Activated naive CD8-positive, alpha-beta T cell treated with anti-CD3 and anti-CD28 coated beads, Interleukin-2, amount 10 ng/mL, durations not matched to agents 7 days and 5 days (primary cell): ENCODE measurements at places on chromosomes 3 and 15. TPM values are rescaled to one million over a fixed set of nuclear protein-coding genes. Genes with fewer than 3 reads are reported as not detected.

DNA sequence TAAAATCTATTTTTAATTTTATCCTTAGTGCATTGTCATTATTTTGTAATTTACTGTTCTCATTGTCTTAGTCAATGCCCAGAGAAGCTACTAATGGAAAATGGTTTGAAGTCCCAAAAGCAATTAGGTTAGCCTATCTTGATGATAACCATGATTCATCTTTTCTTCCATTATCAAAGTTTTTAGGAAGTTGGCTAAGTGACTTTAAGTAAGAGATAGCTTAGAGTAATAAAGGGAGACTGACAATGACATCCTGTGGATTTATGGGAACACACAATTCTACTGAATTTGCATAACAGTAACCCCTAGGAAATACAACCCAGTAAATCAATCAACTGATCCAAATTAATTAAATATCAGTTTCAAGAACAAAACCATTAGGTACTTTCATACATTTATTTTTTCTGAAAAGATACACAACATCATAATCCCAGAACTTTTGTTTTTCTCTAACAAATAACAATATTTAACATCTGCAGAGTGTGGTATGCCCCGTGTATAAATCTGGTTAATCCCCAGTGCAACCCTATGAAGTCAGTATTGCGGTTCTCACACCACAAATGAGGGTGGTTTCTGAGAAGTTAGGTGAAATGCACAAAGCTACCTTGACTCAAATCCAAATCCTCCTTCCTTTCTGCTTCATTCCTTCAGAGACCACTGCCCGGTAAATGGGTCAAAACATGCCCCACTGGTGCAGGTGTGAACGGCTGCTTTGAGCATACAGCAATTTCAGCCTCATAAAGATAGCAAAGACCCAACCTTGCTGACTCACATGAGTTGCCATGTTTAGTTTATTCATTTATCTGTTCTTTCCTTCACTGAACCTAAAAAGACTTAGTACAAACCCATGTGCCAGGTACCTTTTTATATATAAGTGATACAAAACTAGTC lies 202.1 kb downstream of the TBL1XR1 start:
- no peak overlapping the region for H3K4me3 ChIP-seq
- H3K27me3 ChIP-seq, result no peaks in the 10 kb centered on the region
- no peak for DNase-seq
- H3K27ac ChIP-seq, result no peak overlapping the region
- H3K36me3 ChIP-seq, result peaks cover under 1% of the 10 kb centered on the region

ASB14 gene
- total RNA-seq, result not detected

- peaks cover 2% of the 10 kb centered on the region for H3K4me1 ChIP-seq
- no peaks in the 10 kb centered on the region for H3K36me3 ChIP-seq
- no peak overlapping the region for H3K27ac ChIP-seq
- peaks cover 10% of the 10 kb centered on the region for H3K27me3 ChIP-seq
- no peak overlapping the region for H3K4me3 ChIP-seq
These were observed 28.1 kb downstream of the RPSA start for GRCh38 chr3:39434574-39434973.

GRCh38 chr3:150222691-150223489 lies 185.2 kb upstream of the TSC22D2 start:
- H3K4me1 ChIP-seq, result no peaks in the 10 kb centered on the region
- H3K27ac ChIP-seq, result no peak overlapping the region
- H3K36me3 ChIP-seq, result no peaks in the 10 kb centered on the region
- H3K27me3 ChIP-seq, result peaks cover 27% of the 10 kb centered on the region

IQCF5 gene
- not detected for total RNA-seq

LRRC34 gene
- 6.9 TPM for total RNA-seq

SPTSSB gene
- total RNA-seq, result 0.08 TPM

DNA sequence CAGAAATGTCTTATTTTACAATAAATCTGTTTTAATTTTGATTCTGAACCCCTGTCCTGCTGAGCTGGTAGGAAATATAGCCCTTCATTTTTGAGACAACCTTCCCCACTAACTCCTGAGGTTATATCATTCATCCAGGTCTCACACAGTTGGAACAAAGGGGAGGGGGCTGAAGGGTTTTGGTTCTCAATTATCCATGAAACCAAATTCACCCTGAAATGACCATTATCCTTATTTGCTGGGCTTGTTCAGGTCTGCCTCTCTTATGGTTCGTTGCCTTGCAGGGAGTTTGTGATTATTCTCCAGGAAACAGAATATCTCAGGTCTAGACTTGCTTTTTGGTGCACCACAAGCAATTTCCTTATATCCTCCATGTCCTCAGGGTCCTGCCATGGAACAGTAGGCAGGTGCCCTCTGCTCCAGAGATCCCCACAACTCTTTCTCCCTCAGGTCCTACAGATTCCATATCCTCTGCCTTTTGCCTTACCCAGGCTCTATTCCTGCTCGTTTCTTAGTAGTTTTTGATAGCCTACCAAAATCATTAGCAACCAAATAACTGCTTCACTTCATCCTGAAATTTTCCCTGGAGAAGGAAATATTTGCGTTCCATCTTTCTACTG lies 94.4 kb downstream of the TGFBR2 start:
- H3K27me3 ChIP-seq, result no peaks in the 10 kb centered on the region
- no peak overlapping the region for H3K27ac ChIP-seq
- peaks cover 55% of the 10 kb centered on the region for H3K36me3 ChIP-seq
- no peak overlapping the region for H3K4me3 ChIP-seq
- no peaks in the 10 kb centered on the region for H3K4me1 ChIP-seq
- DNase-seq, result no peak

GRCh38 chr15:61028427-61028826 lies 200.7 kb downstream of the RORA start:
- no peaks in the 10 kb centered on the region for H3K4me1 ChIP-seq
- H3K27me3 ChIP-seq, result peaks cover 16% of the 10 kb centered on the region
- H3K36me3 ChIP-seq, result no peaks in the 10 kb centered on the region
- H3K4me3 ChIP-seq, result no peak overlapping the region

IMPG2 gene
- total RNA-seq, result 0.42 TPM

GRCh38 chr3:43873723-43874122 lies 183.0 kb downstream of the ABHD5 start:
- H3K27me3 ChIP-seq, result peaks cover 16% of the 10 kb centered on the region
- DNase-seq, result no peak
- H3K4me3 ChIP-seq, result no peak overlapping the region
- no peak overlapping the region for H3K27ac ChIP-seq
- H3K36me3 ChIP-seq, result no peaks in the 10 kb centered on the region

DNA sequence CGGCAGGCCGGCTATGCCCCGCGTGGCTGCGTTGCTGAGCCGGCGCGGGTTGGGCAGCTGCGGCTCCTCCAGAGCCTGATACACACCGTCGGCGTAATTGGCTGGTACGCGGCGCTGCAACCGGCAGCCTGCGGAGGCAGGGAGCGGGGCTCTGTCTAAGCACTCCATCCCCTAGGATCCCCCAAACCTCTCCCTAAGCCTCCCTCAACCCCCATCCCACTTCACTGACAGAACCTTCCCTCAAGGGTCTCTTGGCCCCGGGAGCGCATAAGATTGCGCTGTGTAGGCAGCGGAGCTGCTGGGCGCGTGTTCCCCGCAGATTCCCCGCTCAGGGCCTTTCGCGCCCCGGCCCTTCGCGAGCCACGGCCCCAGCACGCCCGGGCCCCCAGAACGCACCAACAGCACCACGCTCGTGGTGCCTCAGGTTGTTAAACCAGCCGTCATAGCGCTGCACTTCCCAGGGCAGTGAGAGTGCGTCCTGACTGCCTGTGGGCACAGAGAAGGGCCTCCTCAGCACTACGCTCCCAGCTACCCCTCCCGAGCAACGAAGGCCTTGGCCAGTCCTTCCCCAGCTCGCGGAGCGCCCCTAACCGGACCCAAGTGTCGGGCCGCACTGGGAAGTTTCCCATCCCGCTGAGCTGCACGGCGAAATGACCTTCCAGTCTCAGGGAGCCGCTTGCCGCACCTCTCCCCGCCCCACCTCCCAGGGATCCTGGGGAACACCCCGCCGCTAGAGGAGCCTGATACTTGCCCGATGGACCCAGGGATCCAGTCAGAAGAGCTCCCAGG lies 1.2 kb downstream of the DUOX2 start:
- DNase-seq, result peak; percentile 41
- peaks cover 18% of the 10 kb centered on the region for H3K4me1 ChIP-seq
- H3K4me3 ChIP-seq, result peak overlapping the region; percentile 55
- H3K36me3 ChIP-seq, result no peaks in the 10 kb centered on the region

GRCh38 chr3:54309601-54310000 lies 187.2 kb downstream of the CACNA2D3 start:
- no peaks in the 10 kb centered on the region for H3K36me3 ChIP-seq
- H3K4me1 ChIP-seq, result no peaks in the 10 kb centered on the region
- H3K27me3 ChIP-seq, result no peaks in the 10 kb centered on the region
- no peak overlapping the region for H3K27ac ChIP-seq
- no peak overlapping the region for H3K4me3 ChIP-seq

- H3K27me3 ChIP-seq, result peaks cover 32% of the 10 kb centered on the region
- H3K27ac ChIP-seq, result no peak overlapping the region
- DNase-seq, result no peak
- H3K36me3 ChIP-seq, result peaks cover 2% of the 10 kb centered on the region
- peaks cover 24% of the 10 kb centered on the region for H3K4me1 ChIP-seq
These were observed 316.7 kb downstream of the TLE3 start for GRCh38 chr15:69780981-69781380.

- DNase-seq, result no peak
- no peak overlapping the region for H3K27ac ChIP-seq
- H3K36me3 ChIP-seq, result no peaks in the 10 kb centered on the region
- no peak overlapping the region for H3K4me3 ChIP-seq
- peaks cover 44% of the 10 kb centered on the region for H3K27me3 ChIP-seq
These were observed 4.7 kb downstream of the LRRK1 start for GRCh38 chr15:100923902-100924301.

DNA sequence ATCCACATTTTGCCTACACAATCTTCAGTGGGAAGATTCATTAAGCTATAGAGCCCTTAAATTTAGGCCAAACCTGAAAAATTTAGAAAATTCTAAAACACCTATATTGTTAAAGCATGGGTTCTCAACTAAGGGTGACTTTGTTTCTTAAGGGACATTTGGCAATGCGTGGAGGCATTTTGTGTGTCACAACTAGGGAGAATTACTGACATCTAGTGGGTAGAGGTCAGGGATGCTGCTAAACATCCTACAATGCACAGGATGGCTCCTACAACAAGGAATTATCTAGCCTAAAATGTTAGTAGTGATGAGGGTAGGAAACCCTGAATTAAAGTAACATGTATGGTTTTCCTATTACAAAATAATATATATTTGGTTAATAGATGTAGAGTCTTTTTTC lies 55.8 kb downstream of the TBC1D5 start:
- no peak for DNase-seq
- no peak overlapping the region for H3K27ac ChIP-seq
- peaks cover 3% of the 10 kb centered on the region for H3K4me1 ChIP-seq
- H3K27me3 ChIP-seq, result no peaks in the 10 kb centered on the region

GRCh38 chr15:37102305-37103162 lies 2.2 kb upstream of the MEIS2 start:
- H3K4me3 ChIP-seq, result peak overlapping the region; percentile 30
- no peak for DNase-seq
- H3K27me3 ChIP-seq, result peaks cover 92% of the 10 kb centered on the region
- peak overlapping the region; percentile 54 for H3K27ac ChIP-seq
- H3K4me1 ChIP-seq, result peaks cover 24% of the 10 kb centered on the region
- no peaks in the 10 kb centered on the region for H3K36me3 ChIP-seq

PARL gene
- total RNA-seq, result 37.4 TPM

CRABP1 gene
- total RNA-seq, result not detected

DNA sequence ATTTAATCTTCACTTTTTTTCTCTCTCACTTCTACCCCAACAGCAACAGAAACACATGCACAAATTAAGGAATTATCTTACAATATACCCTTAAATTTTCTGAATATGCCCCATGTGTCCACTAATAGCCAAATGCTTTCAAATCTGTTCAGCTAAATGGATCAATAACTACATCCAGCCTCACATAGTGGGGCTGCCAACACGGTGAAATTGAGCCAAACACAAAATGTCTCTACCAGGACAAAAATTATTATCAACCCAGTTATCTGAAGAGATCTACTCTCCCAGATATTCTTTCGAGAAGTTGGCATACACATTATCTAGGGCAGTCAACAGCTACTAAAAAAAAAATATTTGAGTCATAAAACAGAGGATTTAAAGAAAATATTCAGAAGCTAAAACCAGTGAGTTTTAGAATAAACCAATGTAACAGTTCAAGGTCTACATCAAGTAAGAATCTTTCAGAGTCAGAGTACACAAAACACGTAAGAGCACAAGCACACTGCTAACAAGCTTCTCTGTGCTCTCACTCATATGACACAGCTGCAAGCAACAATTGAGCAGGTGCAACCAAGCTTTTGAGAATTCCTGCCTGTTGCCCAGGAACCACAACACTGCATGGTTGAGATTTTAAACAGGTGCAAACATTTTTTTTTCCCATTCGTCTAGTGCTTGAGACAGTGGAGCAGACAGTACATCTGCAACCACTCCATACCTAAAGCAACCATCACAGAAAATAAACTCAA lies 247.7 kb downstream of the ZBTB20 start:
- peaks cover 8% of the 10 kb centered on the region for H3K4me1 ChIP-seq
- no peak for DNase-seq
- no peak overlapping the region for H3K27ac ChIP-seq
- no peaks in the 10 kb centered on the region for H3K27me3 ChIP-seq
- no peak overlapping the region for H3K4me3 ChIP-seq

DNA sequence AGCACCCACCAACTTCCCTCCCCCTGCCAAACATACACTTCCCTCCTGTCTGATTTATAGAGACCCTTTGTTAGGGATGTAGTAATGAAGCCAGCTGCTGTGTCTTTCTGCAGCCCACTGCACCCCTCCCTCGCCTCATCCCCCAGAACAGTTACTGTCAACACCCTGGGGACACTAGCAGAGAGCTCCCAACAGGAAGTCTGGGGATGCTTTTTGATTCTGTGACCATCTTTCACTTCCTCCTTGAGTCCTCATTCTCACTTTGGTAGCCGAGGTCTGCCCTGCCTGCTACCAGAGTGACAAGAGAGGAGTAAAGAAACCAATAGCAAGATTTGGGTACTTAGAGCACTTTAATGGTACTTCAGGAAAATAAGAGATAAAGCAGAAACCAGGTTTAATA lies 201.6 kb downstream of the SATB1 start:
- H3K36me3 ChIP-seq, result no peaks in the 10 kb centered on the region
- DNase-seq, result no peak
- H3K27me3 ChIP-seq, result peaks cover 6% of the 10 kb centered on the region
- H3K4me1 ChIP-seq, result peaks cover 10% of the 10 kb centered on the region
- peak overlapping the region; percentile 64 for H3K27ac ChIP-seq

SST gene
- not detected for total RNA-seq

DNA sequence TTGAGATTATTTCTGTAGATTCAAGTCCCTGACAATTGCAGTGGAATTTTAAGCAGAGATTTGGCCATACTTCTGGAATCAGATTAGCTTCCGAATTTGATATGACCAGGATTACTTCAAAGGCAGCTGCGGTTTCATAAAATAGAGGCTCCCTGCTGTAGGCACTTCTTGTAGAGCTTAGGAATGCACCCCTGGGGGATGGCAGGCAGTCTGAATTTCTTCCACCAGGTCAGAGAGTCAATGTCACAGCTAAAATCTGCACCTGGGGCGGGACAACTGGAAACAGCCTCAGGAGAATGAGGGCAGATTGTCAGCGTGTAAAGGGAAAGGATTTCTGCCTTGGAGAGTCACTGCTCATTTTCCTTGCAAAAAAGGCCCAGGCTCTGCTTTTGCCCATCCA lies 182.6 kb downstream of the ARRDC4 start:
- H3K27ac ChIP-seq, result no peak overlapping the region
- no peaks in the 10 kb centered on the region for H3K4me1 ChIP-seq
- peaks cover 11% of the 10 kb centered on the region for H3K27me3 ChIP-seq
- H3K36me3 ChIP-seq, result no peaks in the 10 kb centered on the region

GRCh38 chr15:41105348-41106334 lies 10.4 kb downstream of the INO80 start:
- no peak for DNase-seq
- H3K36me3 ChIP-seq, result peaks cover 20% of the 10 kb centered on the region
- no peak overlapping the region for H3K4me3 ChIP-seq
- peaks cover 4% of the 10 kb centered on the region for H3K4me1 ChIP-seq
